Activated T-cell treated with anti-CD3 and anti-CD28 coated beads, Interleukin-2, amount 50 U/mL, for 72 hours (primary cell): ENCODE measurements at places on chromosomes 7 and 10.

DNA sequence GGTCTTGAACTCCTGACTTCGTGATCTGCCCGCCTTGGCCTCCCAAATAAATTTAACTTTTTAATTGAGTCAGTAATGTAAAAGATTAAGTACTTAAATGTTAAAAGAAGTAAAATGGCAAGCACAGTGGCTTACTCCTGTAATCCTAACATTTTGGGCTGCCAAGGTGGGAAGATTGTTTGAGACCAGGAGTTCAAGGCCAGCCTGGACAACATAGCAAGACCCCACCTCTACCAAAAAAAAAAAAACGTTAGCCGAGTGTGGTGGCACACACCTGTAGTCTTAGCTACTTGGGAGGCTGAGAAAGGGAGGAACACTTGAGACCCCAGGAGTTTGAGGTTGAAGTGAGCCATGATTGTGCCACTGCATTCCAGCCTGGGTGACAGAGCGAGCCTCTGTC lies 26.1 kb downstream of the PHTF2 start:
- no peaks in the 10 kb centered on the region for H3K27me3 ChIP-seq
- H3K36me3 ChIP-seq: peaks cover 36% of the 10 kb centered on the region
- no peak overlapping the region for H3K27ac ChIP-seq
- H3K4me1 ChIP-seq: peaks cover 25% of the 10 kb centered on the region
- DNase-seq: no peak
- no peak overlapping the region for H3K4me3 ChIP-seq

DNA sequence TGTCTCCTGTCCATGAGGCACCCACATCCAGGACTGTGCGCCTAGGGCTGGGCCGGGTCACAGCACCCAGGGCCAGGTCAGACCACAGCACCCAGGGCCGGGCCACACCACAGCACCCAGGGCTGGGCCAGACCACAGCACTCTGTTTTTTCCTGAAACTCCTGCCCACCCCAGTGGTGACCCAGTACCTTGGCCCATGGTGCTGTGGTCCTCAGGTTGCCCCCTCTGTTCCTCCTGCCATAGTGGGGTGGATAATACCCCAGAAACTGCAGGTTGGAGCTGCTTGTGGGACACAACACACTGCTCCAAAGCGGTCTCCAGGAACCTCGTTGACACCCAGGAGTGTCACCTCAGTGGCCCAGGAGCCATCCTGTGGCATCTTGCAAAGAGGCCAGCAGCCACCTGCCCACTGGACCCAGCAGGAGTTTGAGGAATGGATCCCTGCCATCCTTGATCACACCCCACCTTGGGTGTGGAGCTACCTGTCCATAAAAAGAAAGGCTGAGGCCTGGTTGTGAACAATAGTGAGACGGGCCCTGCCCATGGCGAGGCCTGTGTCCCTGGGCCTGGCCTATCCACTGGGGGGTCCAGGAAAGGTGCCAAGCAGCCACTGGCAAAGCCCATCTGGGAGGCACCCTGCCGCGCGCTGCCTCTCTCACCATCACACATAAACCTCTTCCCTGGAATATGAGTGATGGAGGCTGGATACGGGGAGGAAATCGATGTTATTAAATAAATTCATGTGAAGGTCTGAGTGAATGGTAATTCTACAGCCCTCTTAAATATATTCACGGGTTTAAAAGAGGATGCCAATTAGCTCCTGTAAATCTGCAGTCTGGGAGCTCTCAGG lies 89.0 kb downstream of the NKX6-2 start:
- peaks cover 3% of the 10 kb centered on the region for H3K36me3 ChIP-seq
- no peak overlapping the region for H3K4me3 ChIP-seq
- H3K27ac ChIP-seq: no peak overlapping the region
- no peaks in the 10 kb centered on the region for H3K27me3 ChIP-seq
- DNase-seq: no peak

GRCh38 chr10:93357680-93358079 lies 124.5 kb downstream of the MYOF start:
- H3K27ac ChIP-seq: no peak overlapping the region
- H3K36me3 ChIP-seq: peaks cover 3% of the 10 kb centered on the region
- H3K27me3 ChIP-seq: no peaks in the 10 kb centered on the region
- H3K4me1 ChIP-seq: peaks cover 11% of the 10 kb centered on the region
- no peak for DNase-seq

DNA sequence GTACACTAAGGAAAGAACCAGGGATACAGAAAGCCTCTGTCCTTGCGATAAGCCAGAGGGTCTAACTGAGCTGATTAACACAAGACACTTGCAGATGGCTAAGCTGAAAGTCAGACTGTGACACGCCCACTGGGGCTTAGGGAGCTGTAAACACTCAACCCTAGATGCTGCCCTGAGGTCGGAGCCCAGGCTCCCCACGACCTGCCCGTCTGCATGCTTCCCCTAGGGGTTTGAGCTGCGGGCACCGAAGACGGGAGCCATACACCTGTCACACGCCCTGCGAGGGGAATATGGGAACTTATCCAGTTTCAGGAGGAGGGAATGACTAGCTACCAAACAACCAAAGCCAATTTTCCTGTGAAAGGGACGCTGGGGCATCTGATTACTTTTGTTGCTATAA lies 96.0 kb downstream of the HTR5A start:
- no peaks in the 10 kb centered on the region for H3K4me1 ChIP-seq
- no peak overlapping the region for H3K4me3 ChIP-seq
- H3K36me3 ChIP-seq: no peaks in the 10 kb centered on the region
- DNase-seq: no peak
- peaks cover 25% of the 10 kb centered on the region for H3K27me3 ChIP-seq
- no peak overlapping the region for H3K27ac ChIP-seq

- no peak overlapping the region for H3K27ac ChIP-seq
- H3K27me3 ChIP-seq: peaks cover 15% of the 10 kb centered on the region
These were observed 6.3 kb upstream of the LIPF start for GRCh38 chr10:88657901-88658300.
